CD4-positive, alpha-beta memory T cell (primary cell): ENCODE measurements at places on chromosomes 11 and 22. TPM values are rescaled to one million over a fixed set of nuclear protein-coding genes. Genes with fewer than 3 reads are reported as not detected.

The OR5J2 gene
- total RNA-seq = not detected

The P2RX6 gene
- 1.2 TPM for total RNA-seq

DNA sequence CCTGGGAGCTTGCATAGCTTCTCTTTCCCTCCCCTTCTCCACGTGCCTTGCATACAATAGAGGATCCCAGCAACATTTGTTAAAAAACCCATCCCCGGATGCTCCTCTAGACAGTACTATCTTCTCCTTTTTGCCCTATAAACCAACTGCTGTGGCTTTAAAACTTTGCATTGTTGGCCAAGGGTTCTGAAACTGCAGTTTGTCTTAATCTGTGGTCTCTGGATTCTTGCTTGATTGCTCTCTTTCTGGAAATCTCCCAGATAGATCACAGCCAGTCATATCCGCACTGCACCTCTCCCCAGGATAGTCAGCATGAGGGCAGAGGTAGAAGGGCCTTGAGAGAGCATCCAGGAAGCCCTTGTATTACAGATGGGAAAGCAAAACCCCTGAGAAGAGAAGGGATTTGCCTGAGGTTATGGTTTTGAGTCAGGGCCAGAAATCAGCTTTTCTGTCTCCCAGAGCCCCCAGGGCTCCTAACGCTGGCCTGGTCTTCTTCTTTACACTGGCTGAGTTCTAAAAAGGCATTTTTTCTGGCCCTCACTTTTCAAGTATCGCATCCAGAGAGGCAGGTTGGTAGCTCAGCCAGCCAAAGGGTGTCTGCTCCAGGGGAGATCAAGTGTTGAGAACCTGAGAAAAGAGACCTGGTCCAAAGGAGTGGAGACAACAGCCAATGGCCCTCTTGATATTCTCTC is 70.6 kb downstream of the ADM start:
- DNase-seq = no peak

The FUT4 gene
- 6.7 TPM for total RNA-seq

- no peak for DNase-seq
These were observed 70.2 kb downstream of the ARHGAP8 start for GRCh38 chr22:44822534-44822933.

GRCh38 chr11:128512474-128512996 is 74.8 kb downstream of the ETS1 start:
- peak; percentile 31 for DNase-seq

GRCh38 chr22:39306456-39307361 is 12.7 kb downstream of the RPL3 start:
- DNase-seq = peak; percentile 40

GRCh38 chr11:10076458-10077141 is 217.4 kb downstream of the SBF2 start:
- peak; percentile 11 for DNase-seq

GRCh38 chr11:46564459-46564858 is 29.4 kb downstream of the AMBRA1 start:
- DNase-seq = no peak

DNA sequence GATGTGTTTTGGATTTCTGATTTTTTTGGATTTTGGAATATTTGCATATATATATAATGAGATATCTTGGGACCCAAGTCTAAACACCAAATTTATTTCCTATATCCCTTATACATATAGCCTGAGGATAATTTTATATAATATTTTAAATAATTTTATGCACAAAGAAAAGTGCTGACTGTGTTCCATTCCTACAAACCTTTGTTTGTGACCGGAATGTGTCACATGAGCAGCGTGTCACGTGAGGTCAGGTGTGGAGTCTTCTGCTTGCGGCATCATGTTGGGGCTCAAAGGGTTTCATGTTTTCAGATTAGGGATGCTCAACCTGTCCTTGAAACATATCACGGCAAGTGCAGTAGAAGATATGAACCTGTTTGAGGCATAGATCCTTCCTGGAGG is 65.6 kb downstream of the SCN3B start:
- DNase-seq = no peak

- no peak for DNase-seq
These were observed 46.3 kb downstream of the BIRC2 start for GRCh38 chr11:102393272-102393730.

The DDI1 gene
- not detected for total RNA-seq

The CARNS1 gene
- total RNA-seq = 3.3 TPM

The IFITM1 gene
- total RNA-seq = 121 TPM

DNA sequence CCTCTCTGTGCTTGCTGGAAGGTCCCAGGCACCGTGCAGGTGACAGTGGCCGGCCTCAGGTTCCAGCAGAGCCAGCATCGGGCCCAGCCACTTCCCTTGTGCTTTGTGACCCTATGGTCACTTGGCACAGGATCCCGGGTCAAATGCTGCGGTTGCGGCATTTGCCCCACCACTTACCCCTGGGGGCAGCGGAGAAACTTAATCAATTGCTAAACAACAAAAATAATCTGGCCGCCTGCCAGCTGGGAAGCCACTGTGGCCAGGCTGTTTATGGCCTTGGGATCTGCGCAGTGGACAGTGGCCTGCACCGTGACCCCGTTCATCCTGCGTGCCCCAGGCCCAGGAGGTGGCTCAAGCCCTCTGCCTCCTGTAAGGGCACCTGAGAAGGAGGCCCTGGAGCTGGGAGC is 65.0 kb downstream of the LRP5 start:
- no peak for DNase-seq
